ENCODE measurements at places on chromosomes 12 and 14.

DNA sequence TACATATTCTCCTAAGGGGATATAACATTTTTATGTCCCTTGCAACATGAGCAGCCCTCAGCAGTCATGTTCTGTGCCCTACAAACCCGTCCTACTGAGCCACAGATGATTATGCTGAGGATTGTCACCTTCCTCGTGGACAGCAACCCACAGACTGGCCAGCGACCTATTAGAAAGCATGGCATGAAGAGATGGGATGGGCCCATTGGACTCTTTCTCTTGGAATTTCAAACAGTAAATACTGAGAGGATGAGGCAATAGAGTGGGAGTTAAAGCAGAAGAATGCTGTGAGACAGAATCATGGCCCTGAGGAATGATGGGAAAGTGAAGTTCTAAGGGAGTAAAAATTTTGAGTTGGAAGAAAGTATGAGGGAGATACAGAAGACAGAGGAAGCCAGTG lies 149.9 kb upstream of the BTG1 start:
- H3K27ac ChIP-seq, result no peak overlapping the region
- no peak overlapping the region for H3K4me3 ChIP-seq
- DNase-seq, result no peak

- peaks cover 69% of the 10 kb centered on the region for H3K4me1 ChIP-seq
- no peak for DNase-seq
- peak overlapping the region; percentile 58 for H3K27ac ChIP-seq
- no peaks in the 10 kb centered on the region for H3K27me3 ChIP-seq
Observed at GRCh38 chr14:55333711-55334485, 62.7 kb downstream of the FBXO34 start.

DNA sequence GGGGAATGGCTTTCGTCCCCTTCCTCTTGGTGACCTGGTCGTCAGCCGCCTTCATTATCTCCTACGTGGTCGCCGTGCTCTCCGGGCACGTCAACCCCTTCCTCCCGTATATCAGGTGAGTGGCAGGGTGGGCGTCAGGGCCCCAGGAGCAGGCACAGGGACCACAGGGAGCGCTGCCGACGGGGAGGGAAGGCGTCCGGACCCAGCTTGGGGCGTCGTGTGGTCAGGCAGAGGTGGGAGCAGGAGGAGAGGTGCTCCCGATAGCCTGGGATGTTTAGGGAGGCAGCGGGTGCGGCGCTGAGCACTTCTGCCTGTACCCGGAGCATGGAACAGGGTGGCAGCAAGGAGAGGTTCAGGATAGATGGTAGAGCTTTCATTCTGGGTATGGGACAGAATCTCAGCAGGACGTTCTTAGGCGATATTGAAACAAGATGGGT lies 444 bp downstream of the DRAM1 start:
- DNase-seq, result no peak
- peaks cover 19% of the 10 kb centered on the region for H3K4me1 ChIP-seq
- H3K27me3 ChIP-seq, result no peaks in the 10 kb centered on the region
- no peaks in the 10 kb centered on the region for H3K36me3 ChIP-seq

DNA sequence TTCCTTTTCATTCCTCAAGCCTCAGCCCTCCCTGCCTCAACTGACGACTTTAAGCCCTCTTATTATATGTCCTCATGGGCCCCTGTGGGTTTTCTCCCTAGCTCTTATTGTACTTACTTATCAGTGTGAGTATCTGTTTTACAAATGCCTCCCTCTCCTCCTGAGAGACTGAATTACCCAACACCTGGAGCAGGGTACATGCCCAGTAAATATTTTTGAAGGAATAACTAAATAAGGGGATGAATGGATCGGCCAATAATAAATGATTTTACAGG lies 95.8 kb upstream of the SLC35F4 start:
- no peaks in the 10 kb centered on the region for H3K27me3 ChIP-seq
- peak overlapping the region; percentile 11 for H3K27ac ChIP-seq

GRCh38 chr12:28035500-28035899 lies 63.0 kb upstream of the PTHLH start:
- H3K27me3 ChIP-seq, result no peaks in the 10 kb centered on the region
- no peaks in the 10 kb centered on the region for H3K36me3 ChIP-seq
- H3K27ac ChIP-seq, result no peak overlapping the region
- DNase-seq, result no peak

GRCh38 chr12:3055704-3056467 lies 21.3 kb upstream of the TSPAN9 start:
- no peak for DNase-seq
- H3K27me3 ChIP-seq, result no peaks in the 10 kb centered on the region
- no peak overlapping the region for H3K4me3 ChIP-seq
- no peaks in the 10 kb centered on the region for H3K36me3 ChIP-seq

- H3K27me3 ChIP-seq, result no peaks in the 10 kb centered on the region
- no peak for DNase-seq
- H3K4me3 ChIP-seq, result no peak overlapping the region
- no peaks in the 10 kb centered on the region for H3K4me1 ChIP-seq
- H3K36me3 ChIP-seq, result no peaks in the 10 kb centered on the region
Observed at GRCh38 chr12:111318450-111318849, 50.4 kb downstream of the PHETA1 start.

GRCh38 chr12:20483776-20484175 lies 115.4 kb downstream of the PDE3A start:
- H3K4me1 ChIP-seq, result peaks cover 5% of the 10 kb centered on the region
- DNase-seq, result no peak
- H3K36me3 ChIP-seq, result no peaks in the 10 kb centered on the region
- no peak overlapping the region for H3K4me3 ChIP-seq
- no peaks in the 10 kb centered on the region for H3K27me3 ChIP-seq

DNA sequence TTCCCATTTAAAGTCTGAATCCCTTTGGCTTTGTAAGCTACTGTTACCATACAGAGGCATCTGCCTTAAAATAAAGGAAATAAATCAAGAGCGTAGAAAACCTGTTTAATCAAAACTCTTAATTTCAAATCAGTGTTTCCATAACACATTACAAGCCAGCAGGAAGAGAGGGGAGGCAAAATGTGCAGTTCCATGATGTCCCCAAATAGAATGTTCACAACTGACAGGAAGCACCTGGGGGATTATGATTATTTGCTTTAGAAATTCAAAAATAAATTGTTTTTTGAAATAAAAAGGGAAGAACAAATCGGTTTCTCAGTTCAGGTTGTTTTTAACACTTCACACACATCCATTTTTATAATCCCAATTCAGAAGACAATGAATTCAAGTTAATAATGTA lies 21.4 kb downstream of the SOCS2 start:
- peaks cover 39% of the 10 kb centered on the region for H3K4me1 ChIP-seq
- H3K27ac ChIP-seq, result peak overlapping the region; percentile 89
- no peak for DNase-seq
- no peaks in the 10 kb centered on the region for H3K27me3 ChIP-seq
- H3K36me3 ChIP-seq, result no peaks in the 10 kb centered on the region

GRCh38 chr12:124517260-124518050 lies 50.0 kb downstream of the NCOR2 start:
- H3K27ac ChIP-seq, result peak overlapping the region; percentile 96
- H3K4me1 ChIP-seq, result peaks cover 92% of the 10 kb centered on the region
- no peaks in the 10 kb centered on the region for H3K36me3 ChIP-seq
- no peaks in the 10 kb centered on the region for H3K27me3 ChIP-seq
- peak overlapping the region; percentile 52 for H3K4me3 ChIP-seq
